Stimulated activated CD4-positive, alpha-beta T cell treated with anti-CD3 and anti-CD28 coated beads, TNF-alpha, amount 100 ng/mL, for 1 hour (primary cell): ENCODE measurements at places on chromosomes 6 and 20.

DNA sequence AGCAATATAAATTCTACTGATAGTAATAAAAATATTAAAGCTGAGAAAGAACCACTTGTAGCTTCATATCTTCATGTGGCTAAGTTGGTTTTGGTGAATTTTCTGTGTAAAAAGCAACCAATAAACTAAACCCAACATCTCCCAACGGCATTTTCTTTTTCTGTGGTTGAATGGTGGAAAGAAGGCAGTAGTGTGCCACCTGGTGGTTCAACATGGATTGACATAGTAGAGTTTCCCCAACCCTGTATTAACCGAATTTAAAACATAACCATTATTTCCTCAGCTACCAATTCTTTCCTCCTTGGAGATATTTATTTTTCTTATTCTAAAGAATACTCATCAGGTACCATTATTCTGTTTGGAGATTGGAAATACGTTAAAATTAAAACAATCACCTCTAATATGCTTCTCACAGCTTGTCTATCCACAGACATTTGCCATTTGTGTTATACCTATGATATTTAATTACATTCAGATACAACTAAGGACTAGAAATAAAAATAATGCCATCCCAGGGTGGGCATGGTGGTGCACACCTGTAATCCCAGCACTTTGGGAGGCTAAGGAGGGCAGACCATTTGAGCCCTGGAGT is 117.1 kb upstream of the EEF1E1 start:
- no peak for DNase-seq

- no peak for DNase-seq
These were observed 444.4 kb upstream of the MARCKS start for GRCh38 chr6:113412589-113413357.

- no peak for DNase-seq
These were observed 39.4 kb upstream of the MOCS1 start for GRCh38 chr6:39973661-39974060.

DNA sequence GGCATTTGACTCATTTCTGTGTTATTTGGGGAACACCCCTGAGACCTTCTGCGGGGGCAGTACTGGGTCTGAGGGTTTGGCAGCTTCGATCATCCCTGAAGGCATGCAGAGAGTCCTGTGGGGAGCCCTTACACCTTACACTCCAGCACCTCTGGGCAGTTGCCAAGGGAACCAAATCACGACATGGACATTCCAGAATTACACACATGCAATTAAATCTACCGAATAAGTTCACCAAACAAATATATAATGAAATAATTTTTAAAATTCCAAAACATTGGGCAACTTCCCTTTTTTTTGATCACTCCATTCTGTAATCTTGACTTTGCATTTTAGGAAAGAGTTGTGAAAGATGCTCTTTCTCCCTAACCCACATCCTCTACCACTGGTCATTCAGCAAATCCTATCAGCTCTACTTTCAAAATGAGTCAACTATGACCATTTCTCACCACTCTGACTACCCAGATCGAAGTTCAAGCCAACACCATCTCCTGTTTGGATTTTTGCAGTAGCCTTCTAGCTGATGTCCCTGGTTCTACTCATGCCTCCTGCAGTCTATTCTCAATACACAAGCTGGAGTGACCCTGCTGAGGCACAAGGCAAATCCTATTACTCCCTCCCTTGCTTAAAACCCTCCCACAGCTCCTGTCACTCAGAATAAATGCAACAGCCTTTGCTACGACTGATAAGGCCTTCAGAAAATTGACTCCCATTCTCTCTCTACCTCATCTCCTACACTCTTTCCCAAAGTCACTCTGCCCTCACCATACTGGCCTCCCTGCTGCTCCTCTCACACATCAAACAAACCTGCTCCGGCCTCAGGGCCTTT is 533.3 kb downstream of the HACE1 start:
- no peak for DNase-seq

GRCh38 chr20:51418137-51418529 is 124.4 kb downstream of the NFATC2 start:
- no peak for DNase-seq

DNA sequence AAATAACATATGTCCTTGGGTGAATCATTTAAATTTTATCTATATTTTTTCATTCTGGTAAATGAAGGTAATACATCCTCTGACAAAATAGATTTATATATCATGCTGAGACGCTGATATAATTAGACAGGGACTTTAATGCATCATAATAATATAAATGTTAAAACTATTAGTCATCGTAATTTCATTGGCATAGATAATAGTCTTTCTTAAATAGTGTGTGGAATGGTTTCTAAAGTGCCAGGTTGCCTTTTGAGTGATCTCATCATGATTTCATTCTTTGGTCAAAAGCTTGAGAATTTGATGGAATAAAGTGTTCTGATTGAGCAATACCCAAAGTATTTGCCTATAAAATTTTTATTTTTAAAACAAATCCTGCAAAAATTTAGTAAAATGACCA is 43.2 kb upstream of the BMP5 start:
- DNase-seq = no peak

GRCh38 chr6:153150371-153150751 is 19.3 kb upstream of the RGS17 start:
- no peak for DNase-seq

- DNase-seq = no peak
These were observed 74.7 kb upstream of the NOX3 start for GRCh38 chr6:155530219-155530834.

DNA sequence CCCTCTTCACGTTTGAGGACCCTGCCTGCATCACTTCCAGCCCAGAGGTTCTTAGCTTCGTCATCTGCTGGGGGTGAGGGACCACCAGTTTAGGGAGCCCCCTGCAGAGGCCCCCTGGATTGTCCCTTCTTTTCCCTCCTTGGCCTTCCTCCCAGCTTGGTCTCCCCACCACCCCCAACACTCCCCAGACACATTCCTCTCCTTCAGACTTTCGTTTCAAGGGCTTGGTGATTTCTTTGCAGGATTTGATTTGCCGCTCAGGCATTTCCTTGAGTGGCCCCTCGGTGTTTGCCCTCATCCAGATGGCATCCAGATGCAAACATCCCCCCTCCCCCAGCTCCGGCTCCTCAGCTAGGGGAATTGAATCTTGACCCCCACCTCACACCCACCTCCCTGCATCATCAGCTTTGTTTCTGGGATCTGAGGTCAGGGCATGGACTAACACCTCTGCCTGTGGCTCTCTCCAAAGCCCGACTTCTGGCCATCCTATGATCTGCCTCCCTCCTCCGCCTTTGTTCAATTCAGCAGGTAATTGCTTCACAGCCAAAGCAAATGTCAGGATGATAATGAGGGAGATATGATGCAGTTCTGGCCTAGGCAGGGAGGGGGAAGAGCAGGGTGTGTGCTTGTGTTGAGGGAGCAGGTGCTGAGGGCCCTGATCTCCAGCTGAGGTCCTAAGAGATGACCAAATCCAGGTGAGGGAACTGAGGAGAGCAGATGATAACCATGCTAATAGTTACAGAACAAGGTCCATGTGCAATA is 141.5 kb downstream of the VEGFA start:
- no peak for DNase-seq

GRCh38 chr20:57770852-57771720 is 61.3 kb upstream of the PMEPA1 start:
- no peak for DNase-seq

DNA sequence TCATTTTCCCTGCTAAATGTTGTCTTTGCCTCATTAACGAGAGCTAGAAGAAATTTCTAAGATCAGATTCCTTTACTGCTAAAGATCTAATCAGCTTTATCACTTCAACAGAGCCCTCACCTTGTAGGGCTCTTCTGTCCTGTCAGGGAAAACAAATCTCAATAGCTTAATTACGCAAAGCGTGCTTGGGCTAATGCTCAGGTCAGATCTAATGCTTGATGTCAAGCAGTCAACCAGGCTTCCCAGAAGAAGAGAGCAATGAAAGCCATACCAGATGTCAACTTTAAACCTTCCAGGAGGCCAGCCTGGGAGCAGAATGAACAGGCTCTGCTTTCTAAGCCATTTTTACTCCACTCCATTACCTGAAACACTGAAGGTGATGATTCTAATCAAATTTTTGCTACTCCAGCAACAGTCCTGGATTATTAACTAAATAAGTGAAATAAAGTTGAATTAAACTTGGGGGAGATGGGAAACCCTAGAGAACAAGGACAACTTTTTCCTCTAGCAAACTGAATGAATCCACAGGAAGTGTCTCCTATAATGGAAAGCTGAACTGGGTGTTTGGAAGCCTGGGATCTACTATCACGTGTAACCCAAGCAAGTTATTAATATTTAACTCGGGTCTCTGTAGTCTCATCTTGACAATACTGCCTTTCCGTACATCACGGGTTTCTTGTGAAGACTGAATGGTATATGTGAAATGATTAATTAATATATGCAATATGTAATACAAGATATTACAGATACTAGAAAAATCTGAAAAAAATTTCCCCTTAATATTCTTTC is 273.7 kb downstream of the PTPRK start:
- DNase-seq = no peak

- DNase-seq = no peak
These were observed 796 bp upstream of the RREB1 start for GRCh38 chr6:7106752-7107577.

DNA sequence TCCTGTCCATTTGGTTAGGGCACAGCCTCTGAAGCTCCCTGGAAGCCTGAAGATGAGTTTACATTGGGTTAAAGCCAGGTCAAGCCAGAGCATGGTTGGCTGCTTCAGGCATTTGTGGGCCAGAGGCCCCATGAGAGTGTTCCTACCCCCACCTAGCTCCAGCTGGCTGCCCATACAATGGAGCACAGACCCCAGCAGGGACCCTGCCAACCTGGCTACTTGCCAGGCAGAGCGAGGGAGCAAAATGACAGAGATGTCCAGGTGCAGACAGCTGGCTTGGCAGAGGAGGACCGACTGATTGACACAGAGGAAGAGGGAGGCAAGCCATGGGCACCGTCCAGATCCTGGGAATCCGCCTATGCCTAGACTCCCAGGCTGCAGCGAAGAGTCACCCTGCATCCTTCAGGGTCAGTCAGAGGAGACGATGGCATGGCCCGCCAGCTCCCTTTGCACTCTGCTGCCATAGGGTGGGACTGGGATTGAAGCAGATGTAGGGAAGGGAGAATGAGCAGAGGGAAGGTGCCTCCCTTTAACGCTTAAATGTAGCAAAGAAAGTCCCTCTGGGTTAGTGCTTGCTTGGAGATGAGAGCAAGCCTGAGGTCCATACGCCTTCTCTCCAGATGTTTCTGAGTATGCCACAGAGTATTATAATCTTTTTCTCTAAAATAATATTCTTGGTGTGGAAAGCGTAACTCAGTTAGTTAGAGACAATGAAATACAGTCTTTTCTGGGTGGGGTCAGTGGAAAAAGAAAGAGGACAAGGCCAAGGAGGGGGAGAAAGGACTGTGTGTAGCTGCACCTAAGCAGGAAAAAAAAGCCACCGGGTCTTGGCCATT is 77.6 kb upstream of the FYN start:
- DNase-seq = no peak

- no peak for DNase-seq
These were observed 25.7 kb upstream of the POU3F2 start for GRCh38 chr6:98808541-98809210.

DNA sequence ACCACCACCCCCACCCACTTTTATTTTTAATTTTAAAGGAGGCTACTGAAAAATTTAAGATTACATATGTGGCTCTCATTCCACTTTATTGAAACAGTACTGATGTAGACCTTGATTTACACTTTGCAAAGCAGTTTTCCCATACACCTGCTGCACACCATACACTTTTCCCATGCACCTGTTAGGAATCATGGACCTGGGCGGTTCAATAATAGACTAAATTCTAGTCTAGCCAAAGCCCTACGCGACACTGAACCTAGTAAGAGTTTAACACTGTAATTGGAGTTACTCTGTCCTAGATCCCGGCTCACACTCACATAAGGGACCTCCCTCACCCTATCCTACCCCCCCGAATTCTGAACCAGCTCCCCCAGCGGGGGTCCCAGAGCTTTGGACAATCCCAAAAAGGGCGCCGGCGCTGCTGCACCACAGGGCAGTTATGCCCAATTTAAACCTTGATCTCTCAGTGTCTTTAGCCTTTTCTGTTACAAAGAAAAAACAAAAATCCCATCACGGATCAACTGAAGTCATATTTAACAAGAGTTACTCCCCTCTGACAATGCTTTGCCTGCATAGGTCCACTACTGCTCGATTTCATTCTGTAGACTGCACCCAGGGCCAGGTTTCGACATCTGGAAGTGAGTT is 2.4 kb upstream of the GCLC start:
- DNase-seq = no peak

GRCh38 chr20:58544286-58544685 is 29.1 kb upstream of the APCDD1L start:
- DNase-seq = no peak

DNA sequence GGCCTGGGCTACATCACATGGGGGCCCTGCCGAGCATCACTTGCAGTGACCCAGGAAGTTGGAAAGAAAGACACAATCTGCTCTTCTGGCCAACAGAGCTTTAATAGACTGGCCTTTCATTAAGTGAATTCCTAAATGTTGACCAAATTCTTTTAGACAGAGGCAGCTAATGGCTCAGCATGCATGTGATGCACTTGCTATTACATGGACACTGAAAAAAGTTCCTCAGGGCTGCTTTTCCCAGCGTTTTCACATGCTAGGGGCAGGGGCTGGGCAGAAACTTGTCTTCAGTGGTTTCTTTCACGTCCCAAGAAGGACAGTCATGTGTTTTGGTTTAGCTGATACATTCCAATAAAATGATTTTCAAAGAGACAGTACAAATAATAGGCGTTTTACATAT is 651.0 kb upstream of the SLC35B3 start:
- no peak for DNase-seq

DNA sequence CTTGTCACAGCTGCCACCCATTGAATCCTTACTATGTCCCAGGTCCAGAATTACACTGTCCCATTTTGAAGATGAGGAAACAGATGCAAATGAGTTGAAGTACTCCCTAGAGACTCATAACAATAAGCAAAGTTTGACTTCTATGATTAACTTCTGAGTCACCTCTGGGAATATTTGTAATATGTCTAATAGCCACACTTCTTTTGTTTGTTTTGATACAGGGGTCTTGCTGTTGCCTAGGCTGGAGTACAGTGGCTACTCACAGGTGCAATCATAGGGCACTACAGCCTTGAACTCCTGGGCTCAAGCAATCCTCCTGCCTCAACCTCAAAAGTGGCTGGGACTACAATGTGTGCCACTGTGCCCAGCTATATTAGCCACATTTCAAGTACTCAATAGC is 11.4 kb upstream of the SOX12 start:
- no peak for DNase-seq

DNA sequence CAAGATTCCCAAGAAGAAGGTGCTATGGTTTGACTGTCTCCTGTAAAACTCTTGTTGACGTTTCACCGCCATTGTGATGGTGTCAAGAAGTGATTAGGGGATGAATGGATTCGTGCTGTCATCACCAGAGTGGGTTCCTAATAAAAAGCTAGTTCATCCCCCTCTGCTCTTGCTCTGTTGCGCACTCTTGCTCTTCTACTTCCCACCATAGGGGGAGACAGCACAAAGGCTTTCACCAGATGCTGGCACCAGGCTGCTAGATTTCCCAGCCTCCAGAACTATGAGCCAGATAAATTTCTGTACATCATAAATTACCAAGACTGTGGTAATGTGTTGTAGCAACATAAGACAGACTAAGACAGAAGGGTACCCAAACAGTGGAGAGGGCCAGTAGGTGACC is 21.6 kb upstream of the CCDC28A start:
- no peak for DNase-seq

GRCh38 chr6:83696674-83697073 is 12.2 kb downstream of the SNAP91 start:
- no peak for DNase-seq
